Stimulated activated CD4-positive, alpha-beta T cell treated with anti-CD3 and anti-CD28 coated beads, Interleukin-2, amount 100 ng/mL, for 24 hours (primary cell): ENCODE measurements at places on chromosomes 6 and 20.

GRCh38 chr6:163919652-163920051 is 505.1 kb downstream of the QKI start:
- no peak for DNase-seq

DNA sequence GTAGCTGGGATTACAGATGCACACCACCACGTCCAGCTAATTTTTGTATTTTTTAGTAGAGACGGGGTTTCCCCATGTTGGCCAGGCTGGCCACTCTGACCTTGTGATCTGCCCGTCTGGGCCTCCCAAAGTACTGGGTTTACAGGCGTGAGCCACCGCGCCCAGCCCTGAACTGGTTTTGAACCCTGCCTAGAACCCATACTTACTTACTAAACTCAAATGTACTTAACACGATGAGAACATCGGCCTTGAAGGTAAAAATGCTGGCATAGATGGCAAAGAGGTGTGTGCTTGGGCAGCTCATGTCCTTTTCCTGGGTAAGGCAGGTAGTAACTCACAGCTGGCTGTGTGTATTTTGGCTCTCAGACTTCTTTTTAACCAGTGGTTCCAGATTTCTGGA is 3.2 kb upstream of the ARMC12 start:
- DNase-seq = no peak

- DNase-seq = no peak
These were observed 3.6 kb downstream of the BTBD3 start for GRCh38 chr20:11921321-11921720.

DNA sequence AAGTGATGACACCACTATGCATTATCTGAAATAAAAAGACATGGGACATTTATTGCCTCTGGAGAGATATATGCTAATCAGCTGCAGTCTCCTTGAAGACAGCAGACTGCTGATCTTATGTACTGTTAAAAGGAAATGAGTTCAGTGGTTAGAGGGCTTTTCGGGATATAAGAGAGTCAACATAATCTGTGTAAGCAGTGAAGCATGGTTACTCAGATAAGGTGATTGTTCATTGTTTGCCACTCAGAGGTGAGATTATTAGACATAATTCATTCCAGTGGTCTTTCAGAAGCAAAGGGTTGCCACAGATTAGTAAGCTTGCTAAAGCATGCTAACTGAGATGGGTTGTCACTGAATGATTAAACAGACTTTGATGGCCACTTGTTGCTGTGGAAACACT is 1450.7 kb upstream of the ADGRB3 start:
- DNase-seq = no peak

DNA sequence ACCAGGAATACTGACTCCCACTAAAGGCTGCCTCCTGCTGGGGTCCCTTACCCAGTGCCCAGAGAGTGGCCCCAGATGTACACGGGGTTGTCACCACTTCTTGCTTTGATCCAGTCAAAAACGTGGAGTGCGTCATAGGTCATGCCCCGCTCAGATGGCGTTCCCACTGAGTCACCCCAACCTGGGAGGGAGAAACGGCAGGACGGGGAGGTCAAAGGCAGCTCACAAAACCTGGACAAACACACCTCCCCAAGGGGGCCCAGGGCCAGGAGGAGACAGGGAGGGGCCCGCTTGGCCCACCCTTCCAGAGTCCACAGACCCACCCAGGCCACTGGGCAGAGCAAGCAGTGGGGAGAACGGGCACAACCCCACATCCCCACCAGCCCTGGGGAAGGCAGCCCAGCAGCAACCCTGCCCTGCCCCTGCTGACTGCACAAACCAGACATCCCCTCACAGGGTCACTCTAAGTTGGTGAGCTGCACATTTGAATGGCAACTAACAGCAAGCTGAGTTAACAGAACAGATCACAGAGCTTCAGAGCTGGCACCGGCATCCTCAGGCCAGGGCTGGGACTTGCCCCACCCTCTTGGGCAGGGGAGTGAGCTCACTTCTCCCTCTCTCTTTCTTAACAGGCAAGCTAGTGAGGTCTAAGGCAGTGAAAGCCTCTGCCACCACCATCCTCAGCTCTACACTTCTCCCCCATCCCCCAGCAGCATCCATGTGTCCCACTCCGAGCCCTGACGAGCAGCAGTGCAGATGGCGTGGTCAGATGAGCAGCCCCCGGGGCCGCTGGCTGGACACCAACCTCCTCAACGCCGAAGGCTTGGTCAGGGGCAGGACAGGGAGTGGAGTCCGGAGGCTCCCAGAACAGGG is 61.7 kb downstream of the PYGB start:
- DNase-seq = no peak

DNA sequence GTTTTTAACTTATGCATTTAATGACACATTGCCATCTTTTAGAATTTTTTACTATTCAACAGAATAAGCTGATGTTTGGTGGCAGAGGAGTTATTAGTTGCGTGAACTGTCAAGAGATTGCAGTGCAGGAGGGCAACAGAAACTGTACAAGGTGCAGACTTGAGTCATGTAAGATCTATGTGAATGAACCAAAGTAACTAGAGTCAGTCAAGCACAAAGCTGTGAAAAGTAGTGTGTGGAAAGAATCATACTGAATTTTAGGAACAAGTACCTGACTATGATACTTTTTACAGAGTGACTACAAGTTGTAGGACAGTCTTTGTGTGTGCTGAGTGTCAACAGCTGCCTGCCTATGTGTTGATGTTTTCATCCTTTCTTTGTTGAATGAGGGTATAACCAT is 2.7 kb upstream of the C6orf163 start:
- DNase-seq = no peak
